ENCODE measurements at places on chromosomes 7 and 10.

- no peak for DNase-seq
These were observed 48.4 kb upstream of the FHIP2A start for GRCh38 chr10:114773197-114773532.

GRCh38 chr10:87847550-87847949 lies 15.8 kb downstream of the KLLN start:
- no peak for DNase-seq

DNA sequence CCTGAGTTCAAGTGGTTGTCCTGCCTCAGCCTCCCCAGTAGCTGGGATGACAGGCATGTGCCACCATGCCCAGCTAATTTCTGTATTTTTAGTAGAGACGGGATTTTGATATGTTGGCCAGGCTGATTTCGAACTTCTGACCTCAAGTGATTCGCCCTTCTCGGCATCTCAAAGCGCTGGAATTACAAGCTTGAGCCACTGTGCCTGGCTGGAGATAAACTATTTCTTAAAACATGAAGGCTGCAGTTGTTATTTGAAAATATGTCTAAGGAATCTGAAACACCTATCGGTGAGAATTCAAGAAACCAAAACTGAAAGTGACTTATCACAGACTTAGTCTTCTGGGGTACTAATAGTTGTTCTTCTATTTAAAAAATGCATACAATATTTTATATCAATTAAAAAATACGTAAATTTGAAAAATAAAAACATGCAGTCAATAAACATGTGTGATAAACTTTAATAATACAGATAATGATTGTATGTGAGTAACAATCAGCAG lies 176.9 kb upstream of the PRSS58 start:
- DNase-seq = no peak

- DNase-seq = no peak
These were observed 74.9 kb downstream of the ADCYAP1R1 start for GRCh38 chr7:31126976-31127375.

GRCh38 chr10:102633848-102634247 lies 10.4 kb upstream of the TRIM8 start:
- no peak for DNase-seq

DNA sequence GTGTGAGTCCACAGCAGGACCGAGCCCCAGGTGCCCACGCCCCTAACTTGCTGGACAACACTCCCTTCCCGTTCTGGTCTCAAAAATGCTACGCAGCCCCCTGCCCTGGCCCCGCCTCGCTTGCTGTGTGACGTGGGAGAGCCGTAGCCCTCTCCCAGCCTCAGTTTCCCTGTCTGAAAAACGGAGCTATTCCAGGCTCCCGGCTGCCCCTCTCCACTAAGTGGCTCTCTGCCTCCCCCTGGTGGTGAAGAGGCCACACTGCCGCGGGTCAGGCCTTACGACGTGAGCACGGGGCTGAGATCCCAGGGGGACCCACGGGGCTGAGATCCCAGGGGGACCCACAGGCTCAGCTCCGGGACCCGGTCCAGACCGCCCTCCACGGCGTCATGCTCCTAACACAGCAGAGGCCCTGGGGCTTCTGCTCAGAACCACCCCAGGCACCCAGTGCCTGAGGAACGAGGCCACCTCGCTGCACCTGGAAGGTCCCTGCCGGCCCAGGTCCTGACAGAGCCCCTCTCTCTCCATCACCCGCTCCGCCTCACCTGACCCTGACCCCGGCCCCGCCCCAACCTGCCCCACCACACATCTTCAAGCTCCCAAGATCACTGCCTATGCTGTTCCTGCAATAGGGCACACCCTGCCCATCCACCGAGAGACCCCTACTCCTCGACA lies 26.7 kb downstream of the MICALL2 start:
- peak; percentile 61 for DNase-seq

- DNase-seq = no peak
These were observed 12.3 kb downstream of the OGDHL start for GRCh38 chr10:49749556-49750491.

DNA sequence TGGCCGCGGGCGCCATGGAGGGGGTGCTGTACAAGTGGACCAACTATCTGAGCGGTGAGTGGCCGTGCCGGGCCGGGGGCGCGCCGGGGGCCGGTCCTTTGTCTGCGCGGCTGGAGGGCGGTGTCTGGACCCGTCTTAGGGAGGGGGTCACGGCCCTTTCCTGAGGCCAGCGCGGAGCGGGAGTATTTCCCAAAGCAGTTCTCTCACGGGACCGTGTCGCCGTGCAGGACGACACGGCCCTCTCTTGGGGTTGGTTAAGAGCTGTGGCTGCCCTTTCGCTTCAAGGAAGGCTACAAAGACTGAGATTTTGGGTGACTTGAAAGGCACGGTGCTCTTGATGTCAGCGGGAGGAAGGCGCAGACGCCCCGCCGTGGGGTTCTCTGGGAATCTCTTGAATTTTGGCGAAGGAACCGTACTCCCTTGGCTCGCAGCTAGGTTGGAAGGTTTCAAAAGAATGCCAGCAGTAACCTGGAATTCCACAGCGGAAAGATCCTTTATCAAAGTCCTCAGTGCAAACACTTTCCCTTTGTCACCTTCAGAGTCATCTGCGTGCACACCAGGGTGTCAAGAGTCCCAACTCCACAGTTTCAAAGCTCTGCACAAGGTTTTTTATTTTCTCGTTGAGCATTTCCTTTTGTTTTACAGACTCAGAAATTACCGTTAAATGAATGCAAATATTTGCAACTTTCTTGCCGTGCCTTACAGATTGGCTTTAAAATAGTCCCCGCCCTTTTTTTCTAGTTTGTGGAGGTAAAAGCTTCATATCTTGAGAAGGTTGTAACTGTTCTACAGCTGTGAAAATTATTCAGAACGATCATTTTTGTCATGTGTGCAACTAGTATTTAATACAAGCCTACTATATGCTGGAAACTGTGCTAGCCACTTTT lies 780 bp downstream of the PLEKHA8 start:
- DNase-seq = peak; percentile 32

DNA sequence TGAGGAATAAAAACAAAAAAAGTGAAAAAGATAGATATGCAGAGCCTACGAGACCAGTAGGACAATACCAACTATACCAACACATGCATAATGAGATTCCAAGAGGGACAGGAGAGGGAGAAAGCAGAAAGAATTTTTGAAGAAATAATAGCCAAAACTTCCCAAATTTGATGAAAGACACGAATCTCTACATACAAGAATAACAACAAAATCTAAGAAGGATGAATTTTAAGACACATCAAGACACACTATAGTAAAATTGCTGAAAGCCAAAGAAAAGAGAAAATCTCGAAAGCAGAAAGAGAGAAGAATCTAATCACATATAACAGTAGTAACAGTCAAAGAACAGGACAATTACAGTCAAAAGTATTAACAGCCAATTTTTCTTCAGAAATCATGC lies 7.5 kb upstream of the MAT1A start:
- DNase-seq = no peak

Data from tibial nerve (tissue), 4 donors.